ENCODE measurements at places on chromosomes 4 and X.

DNA sequence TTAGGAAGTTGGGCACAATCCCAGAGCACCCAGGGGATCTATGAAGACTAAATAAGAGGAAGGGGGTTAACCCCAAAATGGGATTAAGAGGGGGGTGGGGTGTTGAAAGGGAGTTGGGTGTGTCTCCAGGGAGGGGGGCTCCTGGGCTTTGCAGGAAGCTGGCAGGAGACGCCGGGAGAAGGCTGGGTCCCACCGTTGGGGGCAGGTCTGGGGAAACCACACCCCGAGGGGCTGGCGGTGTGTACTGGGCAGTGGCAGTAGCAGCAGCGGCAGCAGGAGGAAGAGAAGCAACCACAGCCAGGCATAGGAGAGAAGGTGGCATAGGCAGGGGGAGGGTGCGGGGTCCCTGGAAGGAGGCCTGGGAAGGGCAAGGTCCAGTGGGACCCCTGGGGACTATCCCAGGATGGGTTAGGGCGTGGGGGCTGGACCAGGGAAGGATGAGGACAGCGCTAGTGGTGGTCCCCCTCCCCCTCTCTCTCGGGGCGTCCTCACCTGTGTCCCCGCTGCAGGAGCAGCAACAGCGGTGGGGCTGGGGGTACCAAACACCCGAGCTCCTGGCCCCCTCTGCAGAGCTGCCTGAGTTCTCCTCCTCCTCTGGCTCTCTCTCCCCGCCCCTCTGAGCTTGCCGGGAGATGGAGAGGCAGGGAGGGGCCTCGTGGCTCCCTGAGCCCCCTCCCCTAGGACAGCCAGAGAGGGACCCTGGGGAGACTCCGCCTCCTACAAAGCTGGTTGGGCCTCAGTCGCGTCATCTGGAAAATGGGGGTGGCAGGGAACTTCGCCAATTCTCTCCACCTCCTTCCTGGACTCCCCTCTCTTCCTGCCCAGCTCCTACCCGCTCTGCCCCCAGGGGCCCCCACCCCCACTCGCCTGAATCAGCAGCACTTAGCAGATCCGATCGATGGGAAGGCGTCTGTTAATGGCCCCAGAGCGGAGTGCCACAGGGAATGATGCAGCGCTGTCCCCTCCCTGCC is at the start of gene KCND1:
KCND1 (minus strand) TSS at position 596 of the 971 bp plus-strand sequence. CDS start 1,573 bp downstream, outside the sequence.
- DNase-seq = no peak

DNA sequence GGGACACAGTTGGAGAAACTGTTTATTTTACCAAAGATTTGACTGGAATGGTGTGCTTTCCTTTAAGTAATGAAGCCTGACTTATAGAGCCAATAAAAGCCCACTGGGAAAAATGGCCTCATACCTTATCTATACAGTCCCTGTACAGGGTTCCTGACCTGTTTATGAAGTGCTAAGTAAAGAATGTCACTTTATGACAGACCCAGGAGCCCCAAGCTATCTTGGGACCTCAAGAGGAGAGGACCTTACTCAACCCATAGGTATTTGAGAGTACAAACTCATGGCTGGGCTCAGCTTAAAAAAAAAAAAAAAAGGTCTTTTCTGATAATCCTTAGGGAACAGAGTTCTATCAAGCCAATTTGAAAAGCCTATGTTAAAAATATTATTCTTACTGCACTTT is 1389.3 kb downstream of the RAPGEF2 start:
- no peak for DNase-seq

DNA sequence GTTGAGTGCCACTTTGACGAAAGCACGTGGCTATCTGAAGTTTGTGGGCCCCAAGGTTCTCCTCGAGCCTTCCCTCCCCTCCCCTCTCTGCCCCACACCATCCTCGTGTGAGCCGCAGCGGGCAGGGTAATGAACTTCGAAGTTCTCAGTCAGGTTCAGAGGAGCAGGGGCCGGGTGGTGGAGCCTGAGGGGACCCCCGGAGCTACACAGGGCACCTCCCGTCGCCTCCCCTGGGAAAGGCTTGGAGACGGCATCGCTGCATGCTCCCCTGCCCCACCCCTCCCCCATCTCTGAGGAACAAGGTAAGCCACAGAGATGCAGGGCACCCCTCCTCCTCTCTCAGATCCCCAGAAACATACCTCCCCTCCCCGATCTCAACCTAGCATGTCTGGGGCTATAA is 2.8 kb upstream of the NKX1-1 start:
- no peak for DNase-seq

DNA sequence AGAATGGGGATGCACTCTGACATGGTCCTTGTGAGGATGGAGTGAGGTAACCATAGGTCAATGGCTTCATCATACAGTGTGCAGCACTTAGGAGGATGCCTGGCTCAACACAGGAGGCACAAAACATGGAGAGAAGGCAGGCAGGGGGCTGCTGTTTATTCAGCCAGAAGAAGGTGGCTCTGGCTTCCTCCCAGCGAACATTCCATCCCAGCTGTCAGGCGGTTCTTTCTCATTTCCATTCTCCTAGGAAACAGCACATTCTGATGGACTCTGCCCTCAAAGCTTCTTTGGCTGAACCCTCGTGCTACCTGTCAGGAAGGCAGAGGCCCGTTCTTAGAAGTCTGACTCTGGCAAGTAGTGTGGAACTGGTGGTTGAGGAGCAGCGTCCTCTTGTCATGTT is 18.6 kb downstream of the STK32B start:
- DNase-seq = no peak

DNA sequence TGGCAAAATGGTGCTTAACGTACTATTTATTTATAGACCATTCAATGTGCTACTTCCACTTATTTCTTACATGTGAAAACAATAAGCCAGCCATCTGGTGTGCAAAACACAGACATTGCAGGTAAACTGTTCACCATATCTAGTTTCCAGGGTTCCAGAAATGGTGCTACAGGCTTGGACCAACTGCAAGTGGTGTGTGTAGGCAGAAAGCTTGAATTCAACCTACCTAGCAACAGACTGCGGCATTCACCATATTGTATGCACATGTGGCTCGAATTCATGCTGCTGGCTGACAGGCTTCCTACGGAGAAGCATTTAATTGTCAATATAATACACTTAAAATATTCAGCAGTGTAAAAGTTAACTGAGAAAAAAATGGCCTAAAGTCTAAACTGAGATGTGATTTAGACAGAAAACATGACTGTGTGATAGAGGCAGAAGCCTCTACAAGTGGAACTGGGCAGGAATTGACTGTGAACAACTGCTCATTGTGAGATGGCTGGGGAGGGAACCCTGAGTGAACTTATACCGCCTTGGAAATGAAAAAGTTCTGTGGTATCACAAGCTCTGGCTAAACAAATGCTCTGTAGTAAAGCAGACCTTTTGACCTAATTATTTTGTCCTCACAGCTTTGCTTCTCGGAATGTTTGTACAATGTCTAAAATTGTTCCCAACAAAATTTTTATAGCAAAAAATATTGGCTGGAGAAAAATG is 434.7 kb downstream of the GRIA2 start:
- no peak for DNase-seq

- DNase-seq = no peak
Measured at GRCh38 chr4:87018753-87019152, 83.9 kb downstream of the AFF1 start.

Measured in DMS 273 treated with DMSO at 0.1 percent for 48 hours (cell line).